Hindlimb muscle (tissue), 1 donor: ENCODE measurements at places on chromosomes 6 and 20.

DNA sequence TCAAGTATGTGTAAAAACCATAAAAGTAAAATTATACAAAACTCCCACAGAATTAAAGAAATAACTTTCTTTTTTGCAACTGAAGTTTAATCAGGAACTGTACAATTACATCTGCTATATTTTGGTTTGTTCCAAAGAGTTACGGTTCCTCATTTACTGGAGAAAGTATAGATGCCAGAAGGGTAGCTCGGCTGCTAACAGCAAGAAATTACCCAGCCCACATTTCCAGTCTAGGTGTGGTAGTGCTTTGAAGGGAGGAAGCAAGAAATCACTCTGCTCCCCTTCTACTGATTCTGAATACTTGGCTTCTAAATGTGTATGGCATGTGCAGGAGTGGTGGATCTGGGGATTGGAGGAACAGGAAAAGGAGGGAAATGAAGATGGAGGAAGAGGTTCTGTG, 441.3 kb downstream of the CDC5L start:
- no peak for DNase-seq

DNA sequence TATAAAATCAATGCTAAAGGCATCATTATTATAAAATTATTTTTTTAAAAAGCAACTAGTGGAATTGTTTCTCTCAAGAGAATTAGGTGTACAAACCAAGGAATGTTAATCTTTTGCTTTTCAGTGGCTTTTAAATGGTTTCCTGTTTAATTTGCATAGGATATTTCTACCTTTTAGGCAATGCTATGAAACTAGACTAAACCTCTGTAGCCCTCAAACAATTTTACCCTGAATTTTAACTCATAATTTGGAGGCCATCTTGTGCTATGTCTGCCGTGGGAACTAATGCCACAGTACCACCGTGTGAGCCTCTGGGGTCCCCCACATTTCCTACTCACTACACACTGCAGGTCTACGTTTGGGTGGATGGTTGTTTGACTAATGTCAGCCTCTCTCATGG, 20.6 kb downstream of the PHACTR2 start:
- no peak for DNase-seq

DNA sequence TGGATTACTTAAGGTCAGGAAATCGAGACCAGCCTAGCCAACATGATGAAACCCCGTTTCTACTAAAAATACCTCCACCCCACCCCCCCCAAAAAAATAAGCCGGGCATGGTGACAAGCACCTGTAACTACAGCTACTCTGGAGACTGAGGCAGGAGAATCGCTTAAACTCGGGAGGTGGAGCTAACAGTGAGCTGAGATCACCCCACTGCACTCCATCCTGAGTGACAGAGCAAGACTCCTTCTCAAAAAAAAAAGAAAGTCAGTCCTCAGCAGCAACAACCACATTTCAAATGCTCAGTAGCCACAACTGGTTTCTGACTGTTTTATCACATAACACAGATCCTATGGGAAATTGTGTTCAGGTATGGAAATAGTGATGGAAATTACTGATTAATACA, 135.3 kb downstream of the HFE start:
- DNase-seq = no peak

GRCh38 chr6:167125410-167125809, 2.5 kb downstream of the CCR6 start:
- no peak for DNase-seq

- no peak for DNase-seq
These were observed 241.2 kb upstream of the PREP start for GRCh38 chr6:105644073-105644489.

DNA sequence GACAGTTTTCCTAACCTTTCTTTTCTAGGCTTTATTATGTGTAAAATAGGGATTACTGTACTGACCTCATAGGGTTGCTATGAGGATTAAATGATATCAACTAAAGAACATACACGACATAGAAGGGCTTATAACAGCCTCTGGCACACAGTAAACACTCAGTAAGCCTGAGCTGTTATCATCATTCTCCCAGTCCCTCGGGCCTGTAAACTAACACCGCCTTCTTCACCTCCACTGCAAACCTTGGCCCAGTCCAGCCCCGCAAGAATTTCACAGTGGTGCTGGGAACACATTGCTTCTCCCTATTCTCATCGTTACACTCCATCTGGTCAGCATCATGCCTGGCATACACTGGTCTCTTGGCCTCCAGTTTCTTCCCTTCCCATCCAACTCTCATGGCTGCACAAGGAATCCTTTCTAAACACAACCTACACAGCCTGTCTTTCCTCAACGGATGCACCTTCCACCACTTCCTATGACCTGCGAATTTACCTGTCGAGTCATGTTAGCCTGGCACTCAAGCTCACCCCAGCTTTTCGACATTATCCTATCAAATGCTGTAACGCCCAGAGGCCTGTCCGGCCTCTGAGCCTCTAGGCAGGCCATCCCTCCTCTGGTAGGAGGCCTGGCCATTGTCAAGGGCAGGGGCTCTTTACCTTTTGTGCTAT, 92.1 kb downstream of the FYN start:
- no peak for DNase-seq

GRCh38 chr6:128509709-128510108, 10.7 kb downstream of the PTPRK start:
- no peak for DNase-seq

GRCh38 chr6:1107578-1107977, 204.3 kb upstream of the FOXQ1 start:
- no peak for DNase-seq

DNA sequence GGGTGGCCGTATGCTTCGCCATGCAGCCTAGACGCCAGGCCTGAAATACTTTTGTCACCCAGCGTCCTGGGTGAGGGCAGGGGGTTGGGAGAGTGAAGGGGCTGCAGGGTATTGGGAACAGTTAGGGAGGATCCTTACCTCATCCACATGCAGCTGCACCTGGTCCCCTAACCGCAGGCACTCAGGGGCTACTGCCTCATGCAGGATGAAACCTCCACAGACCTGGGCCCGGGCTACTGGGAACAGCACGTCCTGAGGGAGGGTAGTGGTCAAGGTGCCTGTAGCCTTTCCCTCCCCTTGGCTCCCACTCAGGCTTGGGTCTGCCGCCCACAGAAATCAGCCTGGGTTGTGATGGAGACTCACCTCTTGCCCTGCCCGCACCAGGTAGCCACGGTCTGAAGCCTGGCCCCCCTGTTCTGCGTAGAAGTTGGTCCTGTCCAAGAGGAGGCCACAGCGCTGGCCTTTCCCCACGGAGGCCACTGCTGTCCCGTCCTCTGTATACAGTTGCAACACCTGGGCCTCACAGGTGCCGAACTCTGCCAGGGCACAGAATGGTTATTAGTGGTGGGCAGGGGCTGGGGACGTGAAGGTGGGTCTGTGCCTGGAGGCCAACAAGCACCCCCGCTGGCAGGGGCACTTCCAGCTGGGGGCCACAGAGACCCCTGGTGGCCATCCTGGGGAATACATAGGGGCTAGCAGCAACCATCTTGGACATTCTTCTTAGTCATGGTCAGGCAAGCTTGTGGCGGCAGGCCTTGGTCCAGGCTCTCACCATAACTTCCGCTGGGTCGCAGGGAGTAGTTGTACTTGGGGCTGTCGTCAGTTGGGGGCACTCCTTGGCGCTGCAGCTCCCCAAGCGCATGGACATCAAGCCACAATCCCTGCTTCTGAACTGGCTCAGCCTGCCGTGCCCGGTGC, 8.6 kb downstream of the AARS2 start:
- no peak for DNase-seq
